ENCODE measurements at places on chromosomes 12 and 14.

- DNase-seq, result no peak
Observed at GRCh38 chr14:83566567-83566966, 1963.4 kb upstream of the FLRT2 start.

DNA sequence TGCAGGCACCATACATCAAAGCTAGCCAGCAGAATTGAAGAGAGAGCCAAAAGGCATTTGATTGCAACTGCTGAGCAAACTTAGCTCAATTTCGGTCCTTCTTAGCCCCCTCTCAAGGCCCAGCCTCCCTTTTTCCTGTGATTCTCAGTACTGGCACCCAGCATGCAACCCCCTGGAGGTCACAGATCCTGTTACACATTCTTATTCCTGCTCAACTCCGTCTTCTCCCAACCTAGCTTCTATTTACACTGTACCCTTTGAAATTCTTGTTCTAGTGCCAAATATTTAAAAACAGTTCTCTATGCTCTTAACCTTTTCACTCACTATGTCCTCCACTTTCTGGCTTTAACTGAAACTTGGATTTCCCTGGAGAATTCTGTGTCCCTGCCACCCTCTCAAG lies 131.3 kb upstream of the CPSF6 start:
- DNase-seq, result no peak

GRCh38 chr14:31172084-31172483 lies 35.5 kb downstream of the HECTD1 start:
- DNase-seq, result no peak

GRCh38 chr12:89949457-89950195 lies 241.0 kb upstream of the ATP2B1 start:
- DNase-seq, result peak; percentile 7

DNA sequence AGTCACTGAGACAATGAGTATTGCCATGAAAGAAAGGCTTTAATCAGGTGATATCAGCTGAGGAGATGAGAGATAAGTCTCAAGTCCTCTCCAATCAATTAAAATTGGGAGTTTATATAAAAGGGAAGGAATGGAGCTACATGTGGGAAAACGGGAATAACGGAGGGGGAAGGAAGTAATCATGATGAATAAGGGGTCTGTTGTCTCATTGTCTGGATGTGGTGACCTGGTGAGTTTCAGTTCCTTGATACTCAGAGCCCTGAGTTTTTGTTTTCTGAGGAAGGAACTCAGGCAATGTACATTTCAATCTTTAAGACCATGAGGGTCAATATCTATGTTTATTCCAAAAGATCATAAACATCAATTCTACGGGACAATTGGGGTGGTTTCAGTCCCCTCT lies 198.8 kb downstream of the KITLG start:
- no peak for DNase-seq

GRCh38 chr14:100069161-100069800 lies 4.1 kb downstream of the EVL start:
- DNase-seq, result no peak

DNA sequence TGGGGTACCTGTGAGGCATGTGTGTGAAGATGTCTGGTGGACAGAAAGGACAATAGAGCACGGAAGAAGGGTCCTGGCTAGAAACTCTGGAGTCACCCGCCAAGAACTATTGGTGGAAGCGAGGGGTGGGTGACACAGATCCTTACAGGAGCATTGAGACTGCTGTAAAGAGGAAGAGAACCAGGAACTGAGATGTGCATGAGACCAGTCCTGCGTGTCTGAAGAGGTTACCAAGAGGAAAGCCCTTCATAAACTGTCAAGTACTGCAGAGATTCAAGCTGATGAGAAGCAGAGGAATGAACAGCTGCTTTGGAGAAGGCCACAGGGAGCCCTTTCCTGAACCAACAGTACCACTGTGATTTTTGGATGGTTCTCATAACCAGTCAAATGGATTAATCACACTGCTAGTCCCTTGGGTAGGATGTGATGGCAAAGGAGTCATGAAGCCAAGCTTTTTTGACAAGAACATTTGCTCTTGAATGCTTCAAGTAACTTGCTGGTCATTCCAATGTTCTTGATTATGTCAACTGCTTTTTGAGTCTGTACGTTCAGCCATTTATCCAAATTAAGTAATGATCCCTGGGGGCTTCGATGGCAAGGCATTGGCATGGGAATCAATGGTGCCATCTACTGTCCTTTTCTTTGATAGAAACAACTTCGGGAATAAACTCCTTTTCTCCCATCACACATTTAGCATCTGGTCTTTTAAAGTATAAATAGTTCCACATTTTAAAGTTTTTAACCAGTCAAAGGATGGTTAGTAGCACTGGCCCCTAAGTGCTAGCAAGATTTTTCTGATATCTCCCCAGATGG lies 42.9 kb downstream of the GPR135 start:
- DNase-seq, result no peak

DNA sequence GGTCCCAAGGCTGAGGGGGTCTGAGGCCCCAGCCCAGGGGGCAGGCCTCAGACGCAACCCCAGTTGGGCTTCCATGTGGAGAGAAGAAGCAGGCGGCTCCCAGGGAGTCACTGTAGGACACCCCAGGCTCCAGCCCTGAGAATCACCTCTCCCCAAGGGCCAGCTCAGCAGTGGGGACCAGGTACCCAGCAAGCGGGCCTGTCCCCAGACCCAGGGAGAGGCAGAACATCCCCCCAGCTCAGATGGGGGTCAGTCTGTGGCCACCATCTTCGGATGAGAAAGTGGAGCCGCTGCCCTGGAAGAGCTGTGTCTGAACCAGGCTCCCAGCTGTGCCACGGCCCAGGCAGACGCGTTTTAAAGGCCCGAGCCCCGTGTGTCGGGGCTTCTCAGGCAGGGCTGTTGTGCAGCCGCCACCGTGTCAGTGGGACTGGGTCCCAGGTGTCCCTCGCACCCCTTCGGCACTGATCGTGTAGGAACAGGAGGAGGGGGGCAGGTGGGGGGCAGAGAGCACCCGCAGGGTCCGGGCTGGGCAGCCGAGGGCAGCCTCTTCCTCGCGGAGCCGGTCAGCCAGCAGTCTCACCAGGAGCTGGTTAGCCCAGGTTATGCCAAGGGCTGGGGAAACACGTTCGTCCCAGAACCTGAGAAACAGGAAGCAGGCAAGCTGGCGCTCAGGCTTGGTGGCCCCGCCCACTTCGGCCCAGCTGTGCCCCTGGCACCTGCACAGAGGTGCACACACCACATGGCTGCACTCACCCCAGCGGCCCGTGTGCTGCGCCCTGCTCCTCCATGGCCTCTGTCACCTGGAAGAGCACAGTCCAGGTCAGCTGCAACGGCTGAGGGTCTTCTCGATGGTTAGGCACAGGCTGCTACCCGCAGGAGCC lies 16.6 kb downstream of the XRCC3 start:
- no peak for DNase-seq

- no peak for DNase-seq
Observed at GRCh38 chr12:39816671-39817185, 197.1 kb upstream of the ABCD2 start.

DNA sequence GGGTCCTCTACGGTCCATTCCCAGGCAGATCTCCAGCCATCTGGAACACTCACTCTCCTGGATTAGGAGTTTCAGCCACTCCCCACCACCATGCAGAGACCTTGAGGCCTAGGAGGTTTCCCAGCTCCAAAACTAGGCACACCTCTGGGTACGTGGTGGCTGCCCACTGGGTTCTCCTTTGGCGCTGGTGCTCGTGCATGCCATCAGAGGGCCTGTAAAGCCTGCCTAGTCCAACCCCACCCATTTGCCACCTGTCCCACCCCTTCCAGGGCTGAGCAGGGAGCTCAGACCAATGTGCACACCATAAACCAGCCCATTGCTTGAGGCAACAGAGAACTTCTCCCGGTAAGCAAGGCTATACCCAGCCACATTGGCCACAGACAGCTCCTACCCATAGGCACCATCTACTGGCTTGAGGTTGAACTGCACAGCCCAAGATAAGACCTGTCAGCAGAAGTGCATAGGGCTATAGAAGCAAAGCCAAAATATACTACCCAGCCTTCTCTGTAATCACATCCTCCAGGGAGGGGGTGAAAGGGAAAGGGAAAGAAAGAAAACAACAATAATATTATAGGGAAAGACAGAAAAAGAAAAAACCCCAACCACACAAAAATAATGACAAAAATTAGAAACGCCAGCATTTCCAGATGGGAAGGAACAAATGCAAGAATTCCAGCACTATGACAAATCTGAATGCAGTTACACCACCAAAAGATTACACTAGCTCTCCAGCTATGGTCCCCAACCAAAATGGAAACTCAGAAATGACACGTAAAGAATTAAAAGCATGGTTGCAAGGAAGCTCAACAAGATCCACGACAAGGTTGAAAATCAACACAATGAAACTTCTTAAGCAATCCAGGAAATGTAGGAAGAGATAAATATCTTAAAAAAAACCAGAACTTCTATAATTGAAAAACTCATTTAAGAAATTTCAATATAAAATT lies 111.9 kb upstream of the CCDC175 start:
- DNase-seq, result peak; percentile 1

DNA sequence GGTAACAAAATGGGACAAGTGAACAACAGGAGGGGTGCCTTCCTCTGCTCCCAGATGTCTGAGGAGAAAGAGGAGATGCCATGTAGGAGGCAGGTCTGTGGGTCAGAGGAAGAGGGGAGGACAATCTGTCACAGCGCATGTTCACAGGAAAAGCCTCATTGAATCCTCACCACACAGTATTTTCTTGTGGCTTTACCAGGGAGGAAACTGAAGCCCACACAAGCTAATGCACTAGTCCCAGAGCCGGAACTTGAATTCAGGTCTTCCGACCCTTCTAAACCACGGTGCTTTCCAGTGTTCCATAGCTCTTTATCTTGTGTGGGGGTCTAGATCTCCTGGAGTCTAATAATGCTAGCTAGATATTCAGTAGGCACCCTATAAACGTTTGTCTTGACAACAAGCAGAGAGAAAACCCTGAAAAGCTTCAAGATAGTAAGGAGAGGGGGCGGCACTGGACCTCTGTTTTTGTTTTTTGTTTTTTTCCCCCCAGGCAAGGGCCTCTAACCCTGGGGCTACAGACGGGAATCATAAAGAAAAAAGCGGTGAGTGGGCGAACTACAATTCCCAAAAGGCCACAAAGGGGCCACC lies 371 bp upstream of the SHMT2 start:
- no peak for DNase-seq

- DNase-seq, result no peak
Observed at GRCh38 chr12:6644257-6644596, 3.0 kb downstream of the ACRBP start.

DNA sequence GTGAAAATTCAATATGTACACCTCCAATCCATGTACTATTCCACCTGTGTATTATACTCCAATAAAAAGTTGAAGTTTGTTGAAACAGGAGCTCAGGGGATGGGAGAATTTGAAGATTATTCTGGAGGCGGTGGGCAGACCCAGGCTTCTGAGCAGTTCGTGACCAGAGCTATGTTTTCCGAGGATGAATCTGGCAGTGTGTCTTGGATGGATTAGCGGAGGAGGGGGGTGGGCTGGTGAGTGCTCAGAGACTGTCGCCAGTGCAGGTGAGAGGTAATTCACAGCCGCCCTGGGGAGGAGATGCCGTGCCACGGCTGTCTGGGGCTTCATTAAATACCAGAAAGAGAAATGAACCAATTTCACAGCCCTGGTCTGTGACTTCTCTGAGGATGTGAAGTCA lies 283.0 kb upstream of the RTL1 start:
- DNase-seq, result no peak

DNA sequence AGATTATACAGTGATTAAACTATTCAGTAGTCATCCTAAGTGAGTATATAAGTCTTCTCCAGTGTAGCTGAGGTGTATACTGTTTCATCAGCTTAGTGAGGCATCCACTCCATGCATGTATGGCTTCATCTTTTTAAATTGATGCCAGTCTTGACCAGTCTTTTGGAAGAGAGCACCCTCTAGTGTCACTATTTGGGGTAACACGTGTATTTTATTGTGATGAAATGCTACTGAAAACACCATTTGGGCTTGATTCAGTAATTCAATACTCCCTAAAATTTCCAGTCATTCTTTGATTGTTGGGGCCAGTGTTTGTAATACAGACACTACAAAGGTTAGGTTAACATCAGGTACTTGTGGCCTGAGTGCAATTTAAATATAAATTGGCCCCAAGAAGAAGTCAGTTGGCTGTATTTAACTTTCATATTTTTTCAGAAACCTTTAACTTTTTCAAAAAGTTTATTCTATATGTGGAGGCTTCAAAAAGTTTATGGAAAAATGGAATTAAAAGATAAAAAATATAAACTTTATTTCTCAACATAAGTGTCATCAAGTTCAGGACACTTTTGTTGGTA lies 35.3 kb downstream of the MIPOL1 start:
- DNase-seq, result no peak

DNA sequence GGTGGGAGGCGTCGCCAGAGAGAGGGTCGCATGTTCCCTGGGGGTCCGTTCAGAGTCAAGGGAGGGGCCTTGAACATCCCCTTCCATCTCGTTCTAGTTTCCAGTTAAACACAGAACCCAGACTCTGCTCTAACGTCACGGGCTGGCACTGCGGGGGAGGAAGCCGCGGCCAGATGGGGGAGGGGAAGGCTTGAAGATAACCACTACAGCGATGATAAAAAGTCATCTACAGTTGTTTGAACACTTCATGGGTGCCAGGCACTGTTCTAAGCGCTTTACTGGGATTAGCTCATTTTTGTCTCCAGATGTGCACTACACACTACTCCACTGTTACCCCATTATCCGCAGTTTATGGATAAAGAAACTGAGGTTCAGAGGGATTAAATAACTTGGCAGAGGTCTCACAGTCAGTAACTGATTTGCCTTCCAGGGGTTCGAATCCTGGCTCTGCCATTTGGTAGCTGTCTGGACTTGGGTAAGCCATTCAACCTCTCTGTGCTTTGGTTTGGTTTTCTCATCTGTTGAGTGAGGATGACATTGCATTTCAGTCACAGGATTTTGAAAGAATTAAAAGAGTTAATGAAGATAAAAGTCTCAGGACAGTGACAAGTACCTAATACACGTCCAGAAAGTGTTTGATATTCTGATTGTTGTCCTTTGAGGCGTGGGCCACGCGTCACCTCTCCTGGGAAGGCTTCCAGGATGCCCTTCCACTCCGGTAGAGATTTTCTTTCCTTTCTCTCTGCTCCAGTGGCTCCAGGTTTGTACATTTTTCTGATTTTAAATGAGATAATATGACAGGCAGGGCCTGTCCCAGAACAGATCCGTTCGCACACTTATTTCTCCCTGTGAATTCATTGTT lies 798 bp upstream of the RASAL1 start:
- DNase-seq, result peak; percentile 51

DNA sequence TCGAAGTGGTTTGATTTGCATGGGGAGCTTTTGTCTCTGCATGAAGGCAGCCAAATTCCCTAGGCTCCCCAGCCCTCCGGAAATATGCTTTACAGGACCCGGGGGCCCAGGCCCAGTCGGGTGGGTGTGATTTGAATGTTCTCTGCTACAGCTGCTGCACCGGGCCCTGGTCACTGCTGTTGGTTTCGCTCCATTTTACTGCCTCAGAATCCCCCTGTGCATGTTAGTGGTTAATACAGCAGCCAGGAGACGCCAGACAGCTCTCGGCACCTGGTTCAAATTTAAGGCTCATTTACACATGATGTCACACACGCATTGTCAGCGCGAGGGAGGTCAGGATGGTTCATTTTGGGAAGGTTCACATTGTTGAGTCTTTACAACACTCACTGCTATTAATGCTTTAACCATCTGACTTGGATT lies 99.6 kb downstream of the SLC38A6 start:
- no peak for DNase-seq

All from stimulated activated CD4-positive, alpha-beta T cell treated with anti-CD3 and anti-CD28 coated beads, Interleukin-12 subunit alpha, Interleukin-12 subunit beta, amount 100 ng/mL, for 4 hours (primary cell).